ENCODE measurements at places on chromosomes 2 and 18.

DNA sequence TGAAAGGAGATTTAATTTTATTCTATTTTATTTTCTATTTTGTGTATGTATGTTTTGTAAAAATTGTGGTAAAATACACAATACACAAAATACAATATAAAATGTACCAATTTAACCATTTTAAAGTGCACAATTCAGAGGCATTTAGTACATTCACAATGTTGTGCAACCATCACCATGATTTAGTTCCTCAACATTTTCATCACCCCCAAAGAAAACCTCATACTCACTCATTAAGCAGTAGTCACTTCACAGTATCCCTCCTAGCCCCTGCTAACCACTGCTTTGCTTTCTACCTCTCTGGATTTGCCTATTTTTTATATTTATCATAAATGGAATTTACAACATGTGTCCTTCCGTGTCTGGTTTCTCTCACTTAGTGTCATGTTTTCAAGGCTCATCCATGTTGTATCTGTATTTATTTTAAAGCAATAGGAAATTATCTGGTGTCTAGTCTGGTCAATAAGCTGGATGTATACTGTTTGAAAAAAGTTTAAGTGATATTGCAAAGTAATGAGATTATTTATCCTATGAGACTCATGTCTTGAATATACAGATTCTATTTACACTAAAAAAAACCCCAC lies 77.9 kb upstream of the GLS start:
- DNase-seq: no peak

GRCh38 chr2:40719414-40719813 lies 267.5 kb upstream of the SLC8A1 start:
- DNase-seq: no peak

GRCh38 chr2:19746137-19746600 lies 155.6 kb downstream of the TTC32 start:
- DNase-seq: no peak

GRCh38 chr2:61959381-61960293 lies 54.2 kb downstream of the COMMD1 start:
- no peak for DNase-seq

GRCh38 chr2:26130763-26131162 lies 42.1 kb upstream of the GAREM2 start:
- DNase-seq: no peak

DNA sequence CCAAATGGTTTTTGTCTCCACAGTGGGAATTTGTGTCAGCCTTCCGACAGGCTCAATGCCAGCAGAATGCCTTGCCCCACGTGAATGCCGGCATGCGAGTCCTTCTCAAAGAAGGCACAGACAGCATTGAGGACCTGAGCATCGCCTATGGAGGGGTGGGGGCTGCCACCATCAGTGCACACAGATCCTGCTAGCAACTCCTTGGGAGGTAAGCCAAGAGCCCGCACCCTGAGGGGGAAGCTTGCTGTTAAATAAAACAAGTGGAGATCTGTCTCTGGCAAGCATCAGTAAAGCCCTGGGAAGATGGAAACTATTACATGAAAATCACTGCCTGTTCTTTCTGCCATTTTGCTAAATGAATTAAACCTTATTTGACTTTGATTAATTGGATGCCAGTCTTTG lies 67.5 kb upstream of the BZW1 start:
- no peak for DNase-seq

DNA sequence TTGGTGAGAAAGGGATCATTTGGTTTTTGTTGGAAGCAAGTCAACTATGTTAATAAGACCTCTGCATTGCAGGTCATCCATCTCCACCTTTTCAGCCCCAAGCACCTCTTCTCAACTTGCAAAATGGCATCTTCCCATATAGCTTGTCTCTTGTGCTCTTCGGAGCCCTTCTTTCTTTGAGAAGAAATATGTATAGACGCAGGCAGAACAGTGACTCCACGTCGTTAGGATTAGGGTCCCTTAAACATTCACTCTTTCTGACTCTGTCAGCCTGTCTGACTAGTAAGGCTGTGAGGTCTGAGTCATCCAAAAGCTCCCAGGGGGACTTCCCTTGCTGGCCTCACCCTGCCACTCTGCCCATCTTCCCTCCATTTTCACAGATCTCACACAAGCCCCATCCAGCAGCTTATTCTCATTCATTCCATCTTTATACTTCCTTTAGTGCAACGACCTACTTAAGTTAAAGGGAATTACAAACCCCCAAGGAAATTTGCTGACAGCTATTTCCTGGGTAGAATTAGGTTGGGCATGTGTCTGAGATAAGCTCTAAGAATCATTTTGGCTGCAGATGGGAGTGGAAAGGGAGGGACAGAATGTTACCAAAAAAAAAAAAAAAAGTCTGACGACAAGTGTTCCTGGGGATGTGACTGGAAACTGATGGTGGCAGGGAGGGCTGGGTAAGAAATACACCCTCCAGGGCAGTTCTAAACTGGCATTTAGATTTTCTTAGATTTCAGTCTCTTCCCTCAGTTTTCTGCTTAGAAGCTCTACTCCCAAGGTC lies 37.7 kb upstream of the MEX3C start:
- no peak for DNase-seq

DNA sequence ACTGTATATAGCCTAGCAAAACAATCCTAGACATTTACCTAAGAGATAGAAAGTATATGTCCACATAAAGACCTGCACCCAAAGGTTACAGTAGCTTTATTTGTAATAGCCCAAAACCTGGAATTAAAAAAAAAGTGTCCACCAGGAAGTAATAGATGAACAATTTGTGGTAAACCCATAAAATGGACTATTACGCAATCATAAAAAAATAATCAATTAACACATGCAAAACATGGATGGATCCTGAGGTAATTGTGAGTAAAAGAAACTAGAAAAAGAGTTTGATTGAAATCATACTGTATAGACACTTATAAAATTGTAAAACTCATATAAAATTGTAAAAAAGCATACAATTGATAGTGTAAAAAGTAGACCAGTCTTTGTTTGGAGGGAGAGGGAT lies 673.0 kb upstream of the ZNF804A start:
- DNase-seq: no peak

DNA sequence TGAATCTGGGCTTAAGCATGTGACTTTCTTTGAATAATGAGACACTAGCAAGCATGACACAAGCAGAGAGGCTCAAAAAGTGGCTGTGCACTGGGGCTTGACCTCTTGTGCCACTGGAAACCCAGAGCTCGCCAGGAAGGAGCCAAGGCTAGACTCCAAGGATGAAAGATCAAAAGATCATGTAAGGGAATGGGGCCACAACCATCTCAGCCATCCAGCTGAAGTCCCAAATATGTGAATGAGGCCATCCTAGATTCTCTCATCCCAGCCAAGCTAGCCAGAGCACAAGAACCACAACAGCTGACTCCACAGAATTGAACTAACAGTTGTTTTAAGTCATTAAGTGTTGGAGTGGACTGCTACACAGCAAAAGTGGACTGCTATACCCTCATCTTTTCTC lies 288.1 kb downstream of the CCDC178 start:
- no peak for DNase-seq

DNA sequence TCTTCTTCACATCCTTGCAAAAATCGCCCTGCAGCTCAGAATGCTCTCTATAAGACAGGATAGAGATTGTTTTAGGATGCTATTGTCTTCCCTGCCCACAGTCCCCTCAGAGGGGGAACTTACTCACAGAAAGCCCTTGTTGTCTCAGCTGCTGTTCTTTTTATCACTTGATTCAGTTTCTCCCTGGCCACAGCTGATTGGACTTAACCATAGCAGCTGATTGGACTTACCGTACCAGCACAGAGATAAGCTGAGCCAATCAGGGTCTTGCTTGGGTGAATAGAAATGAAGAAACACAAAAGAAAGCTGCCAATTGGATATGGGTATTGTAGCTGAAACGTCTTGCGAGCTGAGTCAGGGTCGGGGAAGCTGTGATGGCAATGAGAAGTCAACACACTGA lies 194.2 kb upstream of the MEX3C start:
- no peak for DNase-seq

DNA sequence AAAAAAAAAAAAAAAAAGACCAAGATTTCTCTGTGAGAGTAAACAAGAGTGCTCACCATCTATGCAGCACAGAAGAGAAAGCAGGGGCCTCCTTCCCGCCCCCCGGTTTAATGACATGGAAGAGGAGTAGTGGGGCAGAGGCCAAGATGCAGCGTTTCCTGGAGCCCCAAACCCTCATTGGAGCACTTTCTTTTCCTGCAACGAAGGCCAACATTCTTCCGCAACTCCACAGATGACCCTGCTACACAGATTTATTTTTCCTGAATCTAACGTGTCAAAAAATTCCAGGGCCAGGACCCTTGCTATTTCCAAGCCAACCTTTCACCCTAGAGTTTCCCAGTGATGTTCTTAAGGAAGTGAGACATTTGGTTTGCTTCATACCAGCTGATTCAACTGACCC lies 189.6 kb downstream of the MIB1 start:
- no peak for DNase-seq

- DNase-seq: no peak
Measured at GRCh38 chr2:173354073-173354581, 545 bp upstream of the CDCA7 start.

GRCh38 chr2:184041077-184041476 lies 557.3 kb upstream of the ZNF804A start:
- peak; percentile 70 for DNase-seq

GRCh38 chr18:46412916-46413315 lies 244.1 kb downstream of the LOXHD1 start:
- DNase-seq: no peak

DNA sequence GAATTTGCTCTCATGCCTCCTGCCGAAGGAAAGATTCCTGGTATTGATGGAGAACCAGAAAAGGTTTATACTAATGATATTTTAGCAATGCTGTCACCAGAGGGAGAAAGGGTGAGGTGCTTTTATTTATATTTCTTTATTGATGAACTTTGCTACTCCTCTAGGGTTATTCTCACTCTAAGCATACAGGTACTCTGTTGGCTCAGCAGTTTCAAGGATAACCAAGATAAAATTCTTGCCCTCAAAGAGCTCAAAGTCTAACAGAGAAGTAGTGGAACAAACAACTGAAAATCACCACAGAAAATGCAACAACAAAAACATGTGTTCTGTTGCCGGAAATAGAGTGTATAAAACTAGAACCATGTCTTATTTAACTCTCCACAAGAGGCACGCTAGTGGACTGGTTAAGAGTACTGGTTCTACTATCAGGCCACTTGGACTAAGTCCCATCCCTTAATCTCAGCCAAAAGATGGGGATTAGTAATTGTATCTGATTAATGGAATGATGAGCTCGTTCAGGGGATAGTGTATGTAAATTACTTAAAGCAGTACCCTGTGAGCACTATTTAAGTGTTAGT lies 103.6 kb downstream of the DNAH6 start:
- DNase-seq: no peak

- no peak for DNase-seq
Measured at GRCh38 chr2:54671010-54671409, 52.5 kb upstream of the EML6 start.

DNA sequence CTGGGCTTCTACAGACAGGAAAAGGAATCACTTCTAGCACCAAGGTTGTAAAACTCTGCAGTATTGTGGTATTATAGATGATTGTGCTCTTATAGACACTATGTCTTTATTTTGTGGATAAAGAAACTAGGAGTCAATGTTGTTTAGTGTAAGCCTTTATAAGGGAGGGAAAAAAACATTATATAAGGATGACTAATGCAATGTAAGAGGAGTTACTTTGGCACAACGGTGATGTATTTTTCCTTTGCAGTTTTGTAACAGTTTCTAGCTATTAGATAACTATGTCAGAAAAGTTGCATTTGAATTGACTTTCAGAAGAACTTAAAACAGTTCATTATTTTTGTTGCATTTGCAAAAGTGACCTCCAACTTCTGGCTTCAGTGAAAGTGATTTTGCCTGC lies 545.4 kb downstream of the CCDC85A start:
- no peak for DNase-seq

GRCh38 chr2:104378853-104379374 lies 475.0 kb upstream of the POU3F3 start:
- no peak for DNase-seq

GRCh38 chr2:102455061-102455670 lies 17.9 kb upstream of the SLC9A4 start:
- DNase-seq: no peak

GRCh38 chr2:158893026-158893425 lies 75.4 kb upstream of the TANC1 start:
- DNase-seq: no peak

DNA sequence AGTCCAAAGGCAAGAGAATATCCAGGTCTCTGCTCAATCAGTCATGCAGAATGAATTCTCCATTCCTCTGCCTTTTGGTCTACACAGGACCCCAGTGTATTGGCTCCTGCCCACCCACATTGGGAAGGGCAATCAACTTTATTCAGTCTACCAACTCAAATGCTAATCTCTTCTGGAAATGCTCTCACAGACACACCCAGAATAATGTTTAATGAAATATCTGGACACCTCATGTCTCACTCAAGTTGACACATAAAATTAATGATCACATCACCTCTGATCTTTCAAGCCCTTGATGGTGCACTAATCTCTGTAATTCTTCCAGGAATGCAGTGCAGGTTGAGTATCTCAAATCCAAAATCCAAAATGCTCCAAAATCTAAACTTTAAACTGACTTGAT lies 315.6 kb downstream of the HRH4 start:
- no peak for DNase-seq

- DNase-seq: peak; percentile 68
Measured at GRCh38 chr18:55833543-55833942, 245.6 kb upstream of the TCF4 start.

GRCh38 chr2:151792589-151792988 lies 35.6 kb downstream of the ARL5A start:
- no peak for DNase-seq

- DNase-seq: no peak
Measured at GRCh38 chr2:162037028-162037795, 36.8 kb downstream of the DPP4 start.

- no peak for DNase-seq
Measured at GRCh38 chr2:135863233-135863632, 13.0 kb downstream of the MCM6 start.

GRCh38 chr18:39805218-39805617 lies 2149.8 kb upstream of the PIK3C3 start:
- DNase-seq: no peak

DNA sequence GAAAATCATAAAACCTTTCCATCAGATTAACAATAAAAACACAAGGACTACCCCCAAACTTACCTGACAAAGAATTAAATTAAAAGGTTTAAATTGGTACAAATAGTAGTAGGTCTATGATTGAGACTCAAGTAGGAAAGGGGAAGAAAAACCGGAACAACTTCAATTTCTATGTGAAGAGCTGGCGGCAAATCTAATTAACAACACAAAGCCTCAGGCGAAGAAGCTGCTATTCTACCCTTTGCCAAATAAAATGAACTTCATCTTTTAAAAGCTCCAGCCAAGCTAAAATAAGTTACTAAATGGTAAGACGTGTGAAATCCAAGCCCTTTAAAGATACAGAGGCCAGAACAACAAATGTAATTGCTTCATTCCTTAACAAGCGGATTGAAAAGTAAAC lies 146.5 kb downstream of the DLGAP1 start:
- DNase-seq: no peak

DNA sequence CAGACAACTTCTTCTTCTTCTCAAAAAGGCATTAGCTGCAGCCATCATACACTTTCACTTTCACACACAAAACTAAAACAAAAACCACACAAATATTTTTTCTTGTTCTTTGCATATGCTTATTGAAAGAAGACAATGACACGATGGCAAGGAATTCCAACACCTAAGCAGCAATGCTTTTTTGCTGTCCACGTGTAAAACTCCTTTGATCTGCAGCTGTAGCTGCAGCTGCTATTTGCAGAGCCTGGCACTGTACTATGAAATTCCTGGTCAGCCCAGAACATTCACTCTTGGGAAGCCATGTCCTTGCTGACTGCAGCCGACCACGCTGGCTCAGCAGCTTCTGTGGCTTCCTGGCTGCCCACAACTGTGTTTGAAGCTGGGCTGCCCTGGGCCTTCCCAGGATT lies 316.2 kb downstream of the CDH2 start:
- no peak for DNase-seq

Measured in retinal pigment epithelial cell (primary cell).